ENCODE measurements at places on chromosomes 2 and 18. TPM values are rescaled to one million over a fixed set of nuclear protein-coding genes. Genes with fewer than 3 reads are reported as not detected.

DNA sequence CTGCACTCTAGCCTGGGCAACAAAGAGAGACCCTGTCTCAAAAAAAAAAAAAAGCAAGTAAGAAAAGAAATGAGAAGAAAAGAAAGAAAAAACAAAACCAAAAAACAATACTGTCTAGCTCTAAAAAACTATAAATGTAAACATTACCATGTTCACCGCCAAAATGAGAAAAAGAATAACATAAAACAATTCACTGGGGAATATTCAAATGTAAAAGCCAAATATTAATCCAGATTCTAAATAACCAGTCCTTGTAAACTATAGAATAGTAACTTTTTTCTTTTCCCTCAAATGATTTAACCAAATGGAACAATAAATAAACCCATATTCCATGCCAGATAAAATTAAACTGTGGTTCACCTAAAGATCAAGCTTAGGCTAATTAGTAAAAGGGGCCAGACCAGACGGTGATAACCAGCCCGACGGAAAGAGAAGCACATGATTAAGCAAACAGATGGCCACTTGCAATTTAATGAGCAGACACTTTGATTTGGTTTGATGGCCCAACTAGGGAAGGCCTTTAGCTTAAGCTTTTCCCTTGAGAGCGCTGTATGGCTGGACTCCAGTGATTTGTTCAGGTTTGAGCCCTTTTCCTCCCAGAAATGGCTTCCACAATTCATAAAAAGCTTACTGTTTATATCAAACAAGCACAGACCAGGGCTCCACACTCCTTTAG lies 39.4 kb upstream of the ZNF397 start:
- no peak overlapping the region for H3K4me3 ChIP-seq
- no peak for DNase-seq
- H3K27me3 ChIP-seq: no peaks in the 10 kb centered on the region

- no peaks in the 10 kb centered on the region for H3K36me3 ChIP-seq
- H3K27ac ChIP-seq: no peak overlapping the region
- H3K4me3 ChIP-seq: no peak overlapping the region
- no peaks in the 10 kb centered on the region for H3K4me1 ChIP-seq
- no peak for DNase-seq
These were observed 84.5 kb downstream of the DOCK10 start for GRCh38 chr2:224957540-224958461.

DNA sequence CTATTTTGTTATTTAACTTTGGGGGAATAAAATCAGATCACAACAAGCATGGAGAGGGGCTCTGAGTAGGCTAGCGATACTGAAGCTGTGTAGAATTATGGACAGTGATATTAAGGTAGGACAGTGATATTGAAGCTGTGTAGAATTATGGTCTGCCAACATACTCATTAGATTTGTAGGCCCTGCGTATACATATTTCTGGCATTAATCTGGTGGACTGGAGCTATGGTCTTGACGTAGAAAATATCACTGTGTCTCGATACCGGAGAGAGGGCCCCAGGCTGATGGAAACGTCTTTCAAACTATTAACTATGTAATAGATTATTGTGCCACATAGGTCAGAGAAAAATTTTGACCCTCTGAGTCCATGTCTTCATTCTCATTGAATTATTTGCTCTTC lies 511.4 kb downstream of the ADCYAP1 start:
- no peak for DNase-seq
- no peaks in the 10 kb centered on the region for H3K27me3 ChIP-seq
- H3K27ac ChIP-seq: no peak overlapping the region
- no peaks in the 10 kb centered on the region for H3K36me3 ChIP-seq

The FAP gene
- 71.0 TPM for total RNA-seq

Data from IMR-90 (cell line).